ENCODE measurements at places on chromosomes 3 and 15.

GRCh38 chr3:110180733-110181132, 843.4 kb upstream of the DPPA4 start:
- DNase-seq, result no peak

- DNase-seq, result no peak
These were observed 29.5 kb downstream of the ABHD2 start for GRCh38 chr15:89117790-89118189.

GRCh38 chr15:95170561-95171380, 939.4 kb downstream of the MCTP2 start:
- no peak for DNase-seq

GRCh38 chr3:52469001-52469400, 13.6 kb downstream of the NISCH start:
- DNase-seq, result no peak

DNA sequence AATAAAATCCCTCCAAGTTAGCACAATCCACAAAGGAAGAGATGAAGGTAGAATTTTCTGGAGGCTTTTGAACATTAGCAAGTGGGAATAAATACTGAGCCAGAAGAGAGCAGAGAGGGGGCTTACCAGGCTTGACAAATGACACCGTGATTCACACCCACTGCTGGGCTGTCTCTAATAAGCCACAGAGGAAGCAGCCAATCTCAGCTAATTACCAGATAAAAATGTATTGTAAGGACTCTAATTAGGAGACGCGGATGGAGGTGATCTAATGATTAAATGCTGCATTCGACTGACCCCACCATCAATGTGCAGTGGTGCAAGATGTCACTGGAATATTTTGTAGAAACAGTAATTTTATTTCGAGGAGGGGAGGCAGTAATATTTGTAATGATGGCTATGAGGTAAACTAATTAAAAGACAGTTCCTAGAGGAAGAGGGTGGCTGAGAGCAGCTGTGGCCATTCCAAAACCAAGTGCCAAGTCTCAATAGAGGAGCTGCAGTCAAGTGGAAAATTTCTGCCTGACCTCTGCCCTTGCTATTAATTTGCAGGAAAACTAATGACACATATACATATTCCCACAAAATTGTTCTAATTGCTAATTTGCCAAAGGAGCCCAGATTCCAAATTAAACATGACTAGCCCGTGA, 602.2 kb downstream of the FOXP1 start:
- DNase-seq, result no peak

DNA sequence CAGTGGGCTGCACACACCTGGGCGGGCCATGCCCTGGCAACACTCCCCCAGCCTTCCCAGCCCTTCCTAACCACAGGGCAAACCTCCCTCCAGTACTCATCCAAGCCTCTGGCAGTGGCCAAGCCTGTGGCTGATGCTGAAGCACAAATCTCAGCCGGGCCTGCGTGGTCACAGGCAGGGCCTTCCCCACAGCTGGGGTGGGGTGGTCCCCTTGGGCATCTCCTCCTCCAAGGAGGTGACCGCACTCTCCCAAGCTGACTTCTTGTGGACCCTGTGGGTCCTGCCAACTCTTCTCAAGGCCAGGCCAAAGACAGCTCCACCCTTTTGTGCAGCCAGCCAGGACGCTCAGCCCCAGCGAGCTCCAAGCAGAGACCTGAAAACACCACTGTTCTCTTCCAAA, 21.4 kb downstream of the GRAMD2A start:
- no peak for DNase-seq

GRCh38 chr3:107925851-107926250, 165.0 kb downstream of the CD47 start:
- no peak for DNase-seq

DNA sequence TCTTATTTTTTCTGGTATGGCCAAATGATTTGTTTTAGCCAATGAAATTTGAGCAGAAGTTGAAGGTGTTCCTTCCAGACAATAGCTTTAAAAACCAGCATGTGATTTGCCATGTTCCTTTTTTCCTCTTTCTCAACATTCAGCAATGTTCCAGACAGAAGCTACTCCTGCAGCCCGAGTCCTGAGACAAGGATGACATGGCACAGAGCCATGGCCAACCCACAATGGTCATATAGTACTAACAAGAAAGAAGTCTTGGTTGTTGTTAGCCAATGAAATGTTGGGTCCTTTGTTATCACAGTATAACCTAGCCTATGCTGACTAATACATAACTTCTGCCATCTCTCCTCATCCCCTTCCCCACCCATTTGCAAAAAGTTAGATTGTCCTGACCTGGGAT, 211.1 kb upstream of the STT3B start:
- no peak for DNase-seq

DNA sequence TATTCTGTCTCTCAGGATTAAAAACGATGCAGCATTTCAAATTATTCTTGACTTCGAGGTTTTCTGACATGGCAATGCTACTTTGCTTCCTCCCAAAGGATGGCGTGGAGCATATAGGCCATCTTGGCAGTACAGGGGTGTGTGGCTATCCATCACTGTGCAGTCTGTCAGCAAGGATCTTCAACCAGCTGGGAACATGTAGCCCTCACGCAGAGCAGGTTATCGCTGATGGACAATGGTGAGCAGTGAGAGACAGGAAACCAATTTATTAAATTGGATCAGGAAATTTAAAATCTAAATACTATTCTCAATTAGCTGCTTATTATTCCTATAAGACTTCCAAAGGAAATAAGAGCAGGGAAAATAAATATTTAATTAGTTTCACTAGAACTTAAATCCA, 615.3 kb downstream of the OTOL1 start:
- DNase-seq, result no peak

- DNase-seq, result no peak
These were observed 70.4 kb downstream of the UMPS start for GRCh38 chr3:124800511-124801258.

- DNase-seq, result no peak
These were observed 239.3 kb downstream of the CPNE4 start for GRCh38 chr3:131795390-131796090.

- DNase-seq, result peak; percentile 53
These were observed 2.6 kb upstream of the UBE2Q2 start for GRCh38 chr15:75840659-75841058.

GRCh38 chr3:171980578-171981270, 58.7 kb upstream of the FNDC3B start:
- no peak for DNase-seq

DNA sequence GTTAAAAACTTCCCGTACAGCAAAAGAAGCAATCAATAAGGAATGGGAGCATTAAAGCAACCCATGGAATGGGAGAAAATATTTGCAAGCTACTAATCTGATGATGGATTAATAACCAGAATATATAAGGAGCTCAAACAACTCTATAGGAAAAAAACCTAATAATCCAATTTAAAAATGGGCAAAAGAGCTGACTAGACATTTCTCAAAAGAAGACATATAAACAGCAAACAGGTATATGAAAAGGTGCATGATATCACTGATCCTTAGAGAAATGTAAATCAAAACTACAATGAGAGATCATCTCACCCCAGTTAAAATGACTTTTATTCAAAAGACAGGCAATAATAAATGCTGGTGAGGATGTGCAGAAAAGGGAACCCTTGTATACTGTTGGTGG, 52.7 kb upstream of the POU1F1 start:
- no peak for DNase-seq

- DNase-seq, result no peak
These were observed 2.9 kb downstream of the PLEKHO2 start for GRCh38 chr15:64844576-64845145.

DNA sequence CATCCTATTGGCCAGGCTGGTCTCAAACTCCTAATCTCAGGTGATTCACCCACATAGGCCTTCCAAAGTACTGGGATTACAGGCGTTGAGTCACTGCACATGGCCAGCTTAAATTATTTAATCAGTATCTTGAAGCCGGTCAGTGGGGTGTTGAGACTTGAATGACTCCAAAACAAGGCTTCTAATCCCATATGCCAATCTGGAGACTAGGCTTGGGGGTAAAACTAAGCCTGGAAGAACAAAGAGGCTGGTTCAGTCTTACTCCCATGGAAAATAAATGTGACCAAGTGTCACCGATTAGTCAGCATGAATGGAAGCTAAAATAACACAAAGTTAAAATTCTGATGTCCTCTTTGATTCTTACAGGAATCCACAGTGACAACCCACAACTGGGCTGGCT, 509.1 kb downstream of the FOXP1 start:
- no peak for DNase-seq

- DNase-seq, result no peak
These were observed 602.3 kb upstream of the SUCLG2 start for GRCh38 chr3:68256635-68257223.

GRCh38 chr3:56792193-56792592, 9.6 kb downstream of the ARHGEF3 start:
- DNase-seq, result no peak

GRCh38 chr3:55923626-55924025, 436.5 kb upstream of the WNT5A start:
- DNase-seq, result no peak

DNA sequence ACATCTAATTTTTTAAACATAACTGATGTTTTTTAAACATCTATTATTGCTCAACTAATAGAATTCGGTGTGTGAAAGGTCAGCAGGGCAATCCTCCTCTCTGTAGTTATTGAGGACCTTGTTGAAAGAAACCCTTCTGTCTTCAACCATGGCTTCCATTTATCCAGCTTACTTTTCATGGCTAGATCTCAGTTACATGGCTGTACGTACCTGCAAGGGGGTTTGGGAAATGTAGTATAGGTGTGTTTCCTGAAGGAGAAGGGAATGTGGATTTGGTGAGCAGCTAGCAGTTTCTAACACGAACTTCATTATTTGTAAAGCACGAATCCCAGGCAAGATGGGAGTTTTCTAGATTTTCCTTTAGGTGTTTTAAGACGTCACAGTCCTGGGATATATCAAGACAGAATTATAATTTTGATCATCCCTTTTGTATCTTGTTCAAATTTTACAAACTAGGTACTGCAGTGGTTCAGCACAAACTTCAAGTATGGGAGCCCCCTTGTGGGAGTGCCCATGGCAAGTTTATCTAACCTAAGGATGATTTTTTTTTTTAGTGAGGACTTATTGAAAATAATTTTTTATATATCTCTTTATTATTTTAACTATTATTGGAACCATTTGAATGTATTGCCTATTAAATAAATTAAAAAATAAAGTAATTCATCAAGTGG, 41.6 kb downstream of the FBXL2 start:
- DNase-seq, result no peak

DNA sequence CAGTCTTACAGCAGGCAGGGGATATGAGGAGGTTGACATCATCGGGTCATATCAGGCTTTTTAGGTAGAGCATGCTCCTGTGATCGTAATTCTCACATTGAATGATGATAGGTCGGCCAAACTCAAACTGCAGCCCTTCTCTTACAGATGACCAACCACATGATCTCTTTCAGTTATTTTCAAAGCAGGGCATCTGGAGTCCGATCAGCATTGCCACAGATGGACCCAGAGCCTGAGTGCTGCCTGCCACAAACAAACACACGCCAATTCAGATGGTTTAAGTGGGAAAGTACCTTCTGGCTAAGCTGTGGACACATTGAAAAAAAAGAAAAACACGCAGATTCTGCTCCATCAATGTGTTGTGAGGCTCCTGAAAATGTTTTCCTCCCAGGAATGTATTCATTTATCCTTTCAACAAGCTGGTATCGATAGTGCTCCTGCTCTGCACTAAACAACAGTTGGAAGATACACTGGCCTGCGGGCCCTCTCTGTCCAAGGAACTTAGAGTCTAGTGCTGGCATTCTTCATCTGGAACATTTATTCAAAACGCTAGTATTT, 31.2 kb downstream of the ARPP21 start:
- DNase-seq, result no peak

- DNase-seq, result no peak
These were observed 36.9 kb upstream of the PCSK6 start for GRCh38 chr15:101526442-101526841.

GRCh38 chr3:11554666-11555065, 89.0 kb downstream of the VGLL4 start:
- no peak for DNase-seq

DNA sequence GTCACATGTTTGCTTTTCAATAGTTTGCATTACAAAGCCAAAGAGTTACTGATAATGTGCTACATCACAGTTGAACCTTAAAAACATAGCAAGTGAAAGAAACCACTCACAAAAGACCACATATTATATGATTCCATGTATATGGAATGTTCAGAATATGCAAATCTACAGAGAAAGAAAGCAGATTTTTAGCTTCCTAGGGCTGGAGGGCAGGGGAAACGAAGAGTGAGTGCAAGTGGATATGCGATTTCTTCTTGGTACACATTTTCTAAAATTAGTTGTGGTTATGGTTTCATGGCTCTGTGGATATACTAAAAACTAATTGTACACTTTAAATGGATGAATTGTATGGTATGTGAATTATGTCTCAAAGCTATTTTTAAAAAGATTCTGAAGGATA, 4.0 kb upstream of the GBE1 start:
- no peak for DNase-seq

DNA sequence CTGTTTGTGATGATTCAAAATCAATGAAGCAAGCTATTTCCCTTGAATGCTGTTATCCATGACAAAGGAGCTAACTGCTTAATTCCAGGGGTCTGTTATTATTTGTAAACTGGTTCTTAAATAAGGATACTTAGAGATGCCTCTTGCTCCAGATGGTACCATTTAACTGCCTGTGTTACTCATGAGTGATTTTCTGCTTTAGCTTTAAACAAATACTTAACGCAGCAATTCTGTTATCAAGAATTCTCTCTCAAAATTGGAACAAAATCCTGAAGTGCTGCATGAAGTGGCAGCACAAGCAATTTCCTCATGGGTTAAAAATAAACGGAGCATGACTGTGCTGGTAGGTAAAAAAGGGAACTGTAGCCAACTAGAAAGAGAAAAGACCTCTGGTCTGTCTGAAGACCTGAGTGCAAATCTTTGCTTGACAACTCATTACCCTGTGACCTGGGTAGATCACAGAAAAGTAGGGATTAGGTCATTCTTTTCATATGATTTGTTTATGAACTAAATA, 62.5 kb upstream of the GBE1 start:
- DNase-seq, result no peak

All from HFFc6 (cell line).